ENCODE measurements at places on chromosomes 5 and 9.

- no peak for DNase-seq
Measured at GRCh38 chr5:39333104-39333503, 31.2 kb downstream of the C9 start.

DNA sequence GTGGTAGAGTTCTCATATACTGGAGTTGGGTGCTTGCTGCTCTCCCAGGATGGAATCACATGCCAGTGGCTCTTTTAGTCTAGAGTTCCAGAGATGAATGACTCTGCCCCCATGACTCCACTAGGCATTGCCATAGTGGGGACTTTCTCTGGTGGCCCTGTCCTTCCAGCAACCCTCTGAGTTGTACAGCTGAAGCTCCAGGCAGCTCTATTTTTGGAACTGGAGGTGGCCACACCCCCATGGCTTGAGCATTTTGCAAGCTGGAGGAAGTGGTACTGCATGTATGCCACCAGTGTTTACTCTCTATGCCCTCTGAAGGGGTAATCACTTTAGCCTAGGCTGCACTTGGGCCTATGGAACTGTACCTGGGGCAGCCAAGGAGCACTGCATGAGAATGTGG lies 112.6 kb downstream of the RANBP17 start:
- no peak for DNase-seq

GRCh38 chr9:19648672-19649071 lies 140.2 kb downstream of the SLC24A2 start:
- no peak for DNase-seq

DNA sequence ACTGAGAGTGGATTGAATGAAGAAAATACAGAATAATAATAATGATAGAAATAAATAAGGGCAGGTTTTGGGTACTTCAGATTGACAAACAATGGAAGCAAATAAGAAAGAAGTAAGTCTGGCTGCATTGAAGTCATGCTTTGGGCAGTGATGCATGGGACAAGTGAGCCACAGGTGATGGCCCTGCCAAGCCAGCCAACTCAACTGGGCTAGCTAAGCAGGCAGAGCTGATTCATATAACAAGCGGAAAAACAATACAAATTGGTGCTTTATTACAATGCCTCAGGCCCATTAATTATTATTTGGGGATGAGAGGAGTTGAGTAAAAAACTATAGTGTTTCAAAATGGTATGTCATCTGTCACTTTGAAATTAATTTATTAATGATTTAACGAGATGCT lies 502.0 kb downstream of the CDH12 start:
- DNase-seq: no peak

DNA sequence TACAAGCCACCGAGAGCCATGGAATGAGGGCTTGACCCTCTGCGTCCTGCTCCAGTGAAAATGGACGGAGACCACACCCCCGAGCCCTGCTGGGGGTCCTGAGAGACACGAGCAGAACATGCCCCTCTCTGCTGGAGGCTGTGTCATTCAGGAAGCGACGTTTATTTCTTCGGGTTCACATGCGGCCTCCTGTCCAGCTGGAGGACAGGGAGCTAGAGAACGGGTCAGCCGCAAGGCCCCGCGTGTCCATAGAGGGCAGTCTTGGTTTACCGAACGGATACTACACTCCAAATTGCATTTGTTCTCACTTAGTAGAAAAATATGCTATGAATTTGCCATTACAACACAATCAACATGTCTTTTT lies 36.1 kb downstream of the MRPL36 start:
- peak; percentile 80 for DNase-seq

- DNase-seq: no peak
Measured at GRCh38 chr9:137174722-137175293, 3.0 kb upstream of the TMEM210 start.

DNA sequence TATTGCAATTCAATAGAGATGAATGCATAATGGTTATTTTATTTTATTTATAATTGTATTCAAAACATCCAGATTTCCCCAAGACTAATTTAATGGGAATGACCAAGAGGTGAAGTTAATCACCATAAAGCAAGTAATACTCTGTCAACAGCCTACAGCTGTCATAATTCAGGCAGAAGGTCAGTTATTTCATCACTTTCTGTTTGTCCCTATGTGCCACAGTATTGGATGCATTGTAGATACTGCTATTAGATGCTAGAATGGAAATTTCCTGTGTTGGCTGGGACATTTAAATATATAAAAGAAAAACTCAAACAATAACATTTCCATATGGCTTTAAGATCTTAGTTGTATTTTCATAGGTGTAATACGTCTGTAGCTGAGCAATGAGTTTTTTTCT lies 56.7 kb upstream of the MINAR2 start:
- DNase-seq: no peak

DNA sequence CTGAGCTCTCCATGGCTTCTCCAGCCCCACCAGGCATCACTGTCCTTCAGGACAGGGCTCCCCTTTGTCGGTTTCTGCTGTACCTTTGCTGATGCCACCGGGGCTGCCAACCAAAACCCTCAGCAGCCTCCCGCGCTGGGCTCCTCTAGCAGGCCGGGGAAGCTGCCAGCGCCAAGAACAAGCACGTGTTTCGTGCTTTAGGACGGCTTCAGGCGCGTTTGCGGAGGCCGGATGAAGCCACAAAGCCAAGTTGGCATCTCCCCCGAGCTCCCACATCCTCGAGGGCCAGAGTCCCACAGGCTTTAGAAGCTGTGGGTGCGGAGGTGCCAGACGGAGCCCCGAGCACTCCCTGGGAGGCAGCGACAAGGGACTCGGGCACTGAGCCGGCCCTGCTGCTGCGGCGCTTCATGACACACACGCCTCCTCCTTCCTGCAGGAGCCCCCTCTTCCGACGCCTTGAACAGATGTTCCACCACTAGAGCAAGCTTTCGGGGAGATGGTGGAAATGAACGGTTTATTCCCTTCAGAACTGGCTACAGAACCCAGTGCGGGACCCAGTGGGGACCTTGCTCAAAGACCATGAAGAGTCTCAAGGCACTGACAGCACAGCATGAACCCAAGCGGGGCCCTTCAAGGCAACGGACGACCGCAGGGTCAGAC lies 36.7 kb downstream of the SARDH start:
- DNase-seq: no peak

DNA sequence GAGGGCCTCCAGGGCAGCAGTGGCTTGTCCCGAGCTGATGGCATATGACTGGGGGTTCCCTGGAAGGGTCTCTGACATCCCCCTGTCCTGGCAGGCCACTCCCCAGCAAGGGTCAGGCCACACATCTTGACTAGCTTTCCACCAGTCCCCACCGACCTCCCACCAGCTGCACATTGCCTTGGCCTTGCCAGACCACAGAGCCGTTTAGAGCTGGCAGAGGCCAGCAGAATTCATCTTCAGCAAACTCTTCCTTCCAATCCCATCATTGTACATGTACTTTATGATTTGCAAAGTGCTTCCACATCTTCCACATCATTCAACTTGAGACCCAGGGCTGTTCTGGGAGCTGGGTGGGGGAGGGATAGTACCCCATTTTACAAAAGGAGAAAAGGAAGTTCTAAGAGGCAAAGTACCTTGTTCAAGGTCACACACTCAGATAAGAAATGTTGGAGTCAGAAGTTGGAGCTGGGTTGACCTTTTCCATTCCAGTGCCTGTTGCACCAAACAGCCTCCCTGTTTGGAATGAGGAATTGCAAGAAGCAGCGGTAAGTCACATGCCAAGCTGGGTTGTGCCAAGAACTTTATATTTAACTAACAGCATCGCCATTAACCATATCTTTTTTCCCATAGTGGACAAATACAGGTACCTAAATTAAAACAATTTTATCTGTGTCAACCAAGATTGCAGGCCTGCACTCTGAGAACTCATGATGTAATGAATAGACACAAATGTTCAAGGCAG lies 25.8 kb upstream of the COL15A1 start:
- peak; percentile 26 for DNase-seq

GRCh38 chr5:125134216-125135081 lies 388.0 kb upstream of the ZNF608 start:
- DNase-seq: peak; percentile 66

GRCh38 chr9:77449240-77450084 lies 198.7 kb downstream of the GNA14 start:
- peak; percentile 93 for DNase-seq

DNA sequence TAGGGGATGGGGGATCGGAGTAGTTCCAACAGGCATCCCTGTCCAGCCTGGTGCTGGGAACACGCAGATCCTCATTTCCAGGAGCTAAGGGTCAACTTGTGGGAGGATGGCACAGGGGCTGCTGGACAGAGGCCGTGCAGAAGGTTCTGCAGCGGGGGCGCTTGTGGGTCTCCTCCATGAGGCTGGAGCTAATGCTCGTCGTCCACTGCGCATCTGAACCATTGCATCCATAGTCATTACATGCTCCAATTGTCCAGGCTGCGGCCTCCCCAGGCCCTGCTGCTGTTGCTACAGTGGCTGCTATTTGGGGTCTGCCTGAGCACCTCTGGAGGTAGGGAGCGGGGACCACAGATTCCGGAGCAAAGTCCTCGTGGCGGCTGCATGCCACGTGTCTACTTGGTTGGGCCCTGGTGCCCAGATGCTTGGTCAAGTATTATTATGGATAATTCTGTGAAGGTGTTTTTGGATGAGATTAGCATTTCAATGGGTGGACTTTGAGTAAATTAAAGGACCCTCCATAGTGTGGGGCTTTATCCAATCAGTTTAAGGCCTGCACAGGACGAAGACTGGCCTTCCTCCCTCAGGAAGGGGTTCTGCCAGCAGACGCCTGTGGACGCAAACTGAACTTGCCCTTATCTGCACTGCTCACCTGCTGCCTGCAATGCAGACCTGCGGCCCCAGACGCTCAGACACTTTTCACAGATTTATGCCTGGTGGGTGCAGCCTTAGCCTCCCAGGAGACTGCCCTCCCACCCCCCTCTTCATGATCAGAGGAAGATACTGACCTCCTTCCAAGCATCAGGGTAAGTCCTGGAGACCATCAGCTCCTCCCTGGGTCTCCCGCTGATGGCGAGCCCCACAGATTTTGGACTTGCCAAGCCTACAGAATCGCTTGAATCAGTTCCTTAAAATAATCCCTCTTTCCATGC lies 127.5 kb upstream of the IRX4 start:
- DNase-seq: no peak

DNA sequence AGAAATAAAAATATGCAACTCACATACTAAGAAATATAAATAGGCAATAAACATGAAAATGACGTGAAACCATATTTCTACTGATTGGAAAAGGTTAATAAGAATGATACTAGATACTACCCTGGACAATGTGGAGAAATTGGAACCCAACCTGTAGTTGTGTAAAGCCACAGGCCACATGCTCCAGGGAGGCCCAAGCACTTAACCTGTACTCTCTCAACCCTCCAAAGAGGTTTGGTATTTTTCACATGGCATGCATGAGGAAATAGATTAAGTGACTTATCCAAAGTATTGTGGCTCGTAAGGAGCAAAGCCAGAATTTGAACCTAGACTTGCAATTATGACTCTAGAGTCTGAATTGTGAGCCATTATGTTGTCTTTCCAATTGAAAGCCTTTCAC lies 13.4 kb downstream of the LIFR start:
- DNase-seq: no peak

GRCh38 chr9:128155736-128156500 lies 4.1 kb upstream of the BBLN start:
- no peak for DNase-seq
